SW480 (cell line): ENCODE measurements at places on chromosomes 6 and 20.

DNA sequence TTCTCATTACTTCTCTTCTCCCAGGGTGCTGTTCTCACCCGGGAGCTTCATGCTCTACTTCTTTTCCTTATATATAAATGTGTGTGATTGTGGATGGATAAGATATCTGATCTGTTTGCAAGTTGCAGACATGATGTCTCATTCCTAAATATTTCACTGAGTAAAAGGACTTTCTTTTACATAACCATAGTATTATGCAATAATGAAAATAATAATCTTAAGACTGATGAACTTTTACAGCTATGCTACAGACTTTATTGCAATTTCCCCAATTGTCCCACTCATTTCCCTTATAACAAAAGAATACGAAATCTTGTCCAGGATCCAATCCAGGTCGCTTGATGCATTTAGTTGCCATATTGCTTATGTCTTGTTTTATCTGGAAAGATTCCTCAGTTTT, 284.5 kb upstream of the JAG1 start:
- DNase-seq: no peak

GRCh38 chr6:125251516-125252220, 50.1 kb downstream of the HDDC2 start:
- no peak for DNase-seq

- DNase-seq: no peak
Measured at GRCh38 chr6:142731611-142732010, 213.4 kb downstream of the HIVEP2 start.

- peak; percentile 97 for DNase-seq
Measured at GRCh38 chr20:57810511-57811373, 100.9 kb upstream of the PMEPA1 start.

- no peak for DNase-seq
Measured at GRCh38 chr6:111437573-111437972, 45.4 kb downstream of the REV3L start.

GRCh38 chr6:168314948-168315347, 4.6 kb downstream of the DACT2 start:
- DNase-seq: no peak

GRCh38 chr20:14055127-14055742, 59.9 kb downstream of the MACROD2 start:
- DNase-seq: peak; percentile 71

DNA sequence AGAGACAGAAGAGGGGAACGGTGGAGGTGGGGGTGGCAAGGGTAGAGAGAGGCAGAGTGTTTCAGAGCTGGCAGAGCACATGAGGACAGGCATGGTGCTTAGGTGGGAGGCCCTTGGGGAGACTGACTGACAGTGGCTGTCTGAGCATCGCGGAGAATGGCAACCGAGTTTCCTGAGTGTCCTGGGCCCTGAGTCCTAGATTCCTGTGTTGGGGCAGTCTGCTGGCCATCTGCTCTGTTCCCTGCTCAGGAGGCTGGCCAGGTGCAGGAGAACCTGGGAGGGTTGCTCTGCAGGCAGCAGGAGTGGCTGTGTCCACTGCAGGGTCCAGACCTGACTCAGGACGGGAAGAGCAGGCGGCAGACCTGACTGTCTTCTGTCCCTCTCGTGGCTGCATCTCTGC, 248.9 kb downstream of the LRFN2 start:
- DNase-seq: no peak
